ENCODE measurements at places on chromosomes 2 and 18. TPM values are rescaled to one million over a fixed set of nuclear protein-coding genes. Genes with fewer than 3 reads are reported as not detected.

GRCh38 chr2:50922506-50922905, 109.4 kb downstream of the NRXN1 start:
- no peaks in the 10 kb centered on the region for H3K4me1 ChIP-seq
- H3K27me3 ChIP-seq, result no peaks in the 10 kb centered on the region
- DNase-seq, result no peak
- H3K36me3 ChIP-seq, result no peaks in the 10 kb centered on the region
- no peak overlapping the region for H3K4me3 ChIP-seq
- H3K27ac ChIP-seq, result no peak overlapping the region

DNA sequence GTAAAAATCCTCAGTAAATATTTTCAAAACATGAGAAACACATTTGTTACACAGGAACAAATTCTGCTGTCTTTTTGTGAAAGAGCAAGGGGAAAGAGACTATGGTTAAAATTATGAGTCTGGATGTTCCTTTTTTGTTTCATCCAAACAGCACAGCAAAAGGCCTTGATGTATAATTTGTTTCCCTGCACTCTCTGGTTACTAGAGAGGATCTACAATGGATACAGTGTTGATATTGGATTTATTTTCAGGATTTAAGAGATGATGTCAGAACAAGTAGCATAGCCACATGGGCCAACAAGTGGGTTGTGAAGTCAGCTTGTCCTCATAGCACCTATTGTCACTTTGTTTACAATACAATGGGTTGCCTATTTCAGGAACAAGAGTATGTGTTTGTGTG, 11.3 kb upstream of the ERBB4 start:
- no peaks in the 10 kb centered on the region for H3K36me3 ChIP-seq
- no peaks in the 10 kb centered on the region for H3K4me1 ChIP-seq
- DNase-seq, result no peak
- H3K4me3 ChIP-seq, result no peak overlapping the region
- no peaks in the 10 kb centered on the region for H3K27me3 ChIP-seq
- H3K27ac ChIP-seq, result no peak overlapping the region

Gene SIX3
- polyA plus RNA-seq, result not detected

Gene MAP4K4
- 8.5 TPM for polyA plus RNA-seq

Gene FAM237A
- not detected for polyA plus RNA-seq

Gene SCTR
- polyA plus RNA-seq, result 43.5 TPM

Gene PKDCC
- 13.8 TPM for polyA plus RNA-seq

Gene MEP1B
- polyA plus RNA-seq, result 29.0 TPM
